ENCODE measurements at places on chromosomes 11 and 22. TPM values are rescaled to one million over a fixed set of nuclear protein-coding genes. Genes with fewer than 3 reads are reported as not detected.

- H3K36me3 ChIP-seq: no peaks in the 10 kb centered on the region
- no peak for DNase-seq
Observed at GRCh38 chr11:99244613-99245012, 223.9 kb downstream of the CNTN5 start.

DNA sequence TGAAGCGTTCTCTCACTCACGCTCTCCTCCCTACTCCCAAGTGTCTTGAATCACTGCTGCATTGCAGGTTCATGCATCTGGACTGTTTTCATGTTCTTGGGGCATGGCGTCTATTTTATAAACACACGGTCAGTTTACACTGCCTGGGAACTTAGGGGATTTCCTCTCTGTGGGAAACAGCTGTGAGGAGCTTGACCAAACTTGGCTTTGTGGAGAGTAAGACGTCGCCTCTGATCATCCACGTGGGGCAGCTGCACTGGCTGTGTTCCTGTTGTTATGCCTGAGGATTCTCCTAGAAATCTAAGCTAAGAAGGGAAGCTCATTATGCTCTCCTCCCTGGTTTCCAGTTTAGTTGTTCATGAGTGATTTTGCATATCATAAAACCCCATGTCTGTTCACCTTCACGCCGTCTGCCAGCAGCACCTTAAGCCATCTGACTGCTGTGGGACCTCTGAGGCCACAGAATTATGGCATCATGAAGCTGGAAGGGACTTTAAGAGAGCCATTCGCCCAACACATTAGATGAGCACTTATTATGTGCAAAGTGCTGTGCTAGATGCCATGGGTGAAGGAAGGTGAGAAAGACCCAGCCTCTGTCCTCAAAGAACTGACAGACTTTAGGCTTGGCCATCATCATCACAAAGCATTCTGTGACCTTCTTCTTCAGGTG, 38.8 kb upstream of the POU2AF1 start:
- peak; percentile 9 for DNase-seq
- H3K4me1 ChIP-seq: peaks cover 67% of the 10 kb centered on the region
- peak overlapping the region; percentile 48 for H3K4me3 ChIP-seq
- peaks cover under 1% of the 10 kb centered on the region for H3K36me3 ChIP-seq
- H3K27ac ChIP-seq: peak overlapping the region; percentile 94

DNA sequence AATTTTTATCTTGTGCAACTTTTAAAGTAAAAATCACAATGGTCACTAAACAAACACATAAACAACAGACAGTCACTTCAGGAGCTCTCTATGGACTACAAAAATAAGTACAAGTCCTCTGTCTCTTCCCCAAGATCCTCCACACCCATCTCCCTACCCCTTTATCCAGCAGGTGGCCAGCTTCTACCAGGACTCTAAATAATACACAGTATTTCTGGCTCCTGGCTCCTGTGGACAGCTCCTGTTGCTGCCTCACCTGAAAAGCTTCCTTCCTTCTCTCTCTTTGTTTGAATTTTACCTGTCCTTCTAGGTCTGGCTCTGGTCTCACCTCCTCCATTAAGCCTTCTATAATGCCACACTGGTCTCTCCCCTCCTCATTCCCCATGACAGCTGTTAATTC, 86.1 kb downstream of the CLPB start:
- H3K4me3 ChIP-seq: no peak overlapping the region

Gene TRPC6
- not detected for total RNA-seq

Gene KDM4E
- total RNA-seq: not detected

Gene PRR33
- total RNA-seq: not detected

Gene C11orf91
- total RNA-seq: not detected

Gene RAB39A
- total RNA-seq: not detected

Data from activated T-helper 1 cell treated with anti-CD3 and anti-CD28 coated beads, Interleukin-12 subunit alpha, Interleukin-12 subunit beta, Interleukin-2, Interleukin-4 antibody, amounts not matched to agents 30 ng/mL and 10 ng/mL and 1 ng/mL, durations not matched to agents 14 hours and 24 hours and 36 hours (primary cell).